Fibroblast of the aortic adventitia (primary cell): ENCODE measurements at places on chromosomes 12 and 14. TPM values are rescaled to one million over a fixed set of nuclear protein-coding genes. Genes with fewer than 3 reads are reported as not detected.

DNA sequence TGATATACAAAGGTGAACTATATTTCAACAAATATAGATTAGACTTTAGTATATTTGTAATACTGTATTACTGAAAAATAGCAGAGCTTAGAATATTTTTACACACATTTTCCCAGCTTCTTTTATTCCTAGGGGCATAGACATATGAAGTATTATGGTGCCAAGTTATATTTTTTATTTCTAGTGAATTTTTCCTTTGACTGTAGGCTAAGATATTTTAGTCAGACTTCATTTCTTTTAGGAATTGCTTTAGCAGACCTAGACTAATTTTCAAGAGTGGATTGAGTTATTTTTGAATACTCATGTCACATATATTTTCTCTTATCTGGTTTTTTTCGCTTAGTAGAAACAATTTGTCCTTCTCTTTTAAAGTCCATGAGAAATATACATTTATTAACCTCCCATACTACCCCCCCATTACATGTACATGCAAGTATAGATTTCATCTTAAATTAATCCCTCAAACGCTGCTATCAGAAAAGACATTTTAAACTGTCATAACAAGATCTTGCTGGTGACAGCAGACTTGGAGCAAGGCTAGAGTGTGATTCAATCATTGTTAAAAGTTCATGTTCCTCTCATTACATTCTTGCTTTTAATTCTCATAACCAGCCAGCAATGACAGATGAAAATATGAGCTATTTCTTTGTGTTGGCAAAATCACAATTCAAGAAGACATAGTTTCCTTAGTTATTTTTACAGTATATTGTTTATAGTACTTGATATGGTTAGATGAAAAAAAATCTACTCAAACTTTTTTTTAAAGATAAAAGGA, 456.1 kb downstream of the AEBP2 start:
- peak; percentile 52 for DNase-seq

- DNase-seq: peak; percentile 28
Measured at GRCh38 chr12:100427078-100427477, 46.6 kb upstream of the NR1H4 start.

DNA sequence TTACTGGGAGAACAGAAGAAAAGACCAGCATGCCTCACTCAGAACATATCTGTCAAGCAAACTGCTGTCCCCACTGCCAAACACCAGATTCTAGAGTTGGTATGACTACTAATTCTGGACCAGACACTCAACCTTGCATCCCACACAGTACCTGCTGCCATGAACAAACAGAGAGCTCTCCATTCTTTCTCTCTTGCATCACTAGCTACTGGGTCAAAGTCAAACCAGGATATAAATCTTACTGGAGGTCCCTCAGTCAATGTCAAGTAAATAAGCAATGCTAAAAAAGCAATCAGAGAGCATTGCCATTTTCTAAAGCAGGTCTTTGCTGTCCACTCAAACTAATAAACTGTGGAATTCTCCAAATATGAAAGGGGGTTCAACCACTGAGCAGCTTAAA, 452.4 kb upstream of the SEL1L start:
- DNase-seq: no peak

The BCL2L14 gene
- not detected in 2 replicates for total RNA-seq

DNA sequence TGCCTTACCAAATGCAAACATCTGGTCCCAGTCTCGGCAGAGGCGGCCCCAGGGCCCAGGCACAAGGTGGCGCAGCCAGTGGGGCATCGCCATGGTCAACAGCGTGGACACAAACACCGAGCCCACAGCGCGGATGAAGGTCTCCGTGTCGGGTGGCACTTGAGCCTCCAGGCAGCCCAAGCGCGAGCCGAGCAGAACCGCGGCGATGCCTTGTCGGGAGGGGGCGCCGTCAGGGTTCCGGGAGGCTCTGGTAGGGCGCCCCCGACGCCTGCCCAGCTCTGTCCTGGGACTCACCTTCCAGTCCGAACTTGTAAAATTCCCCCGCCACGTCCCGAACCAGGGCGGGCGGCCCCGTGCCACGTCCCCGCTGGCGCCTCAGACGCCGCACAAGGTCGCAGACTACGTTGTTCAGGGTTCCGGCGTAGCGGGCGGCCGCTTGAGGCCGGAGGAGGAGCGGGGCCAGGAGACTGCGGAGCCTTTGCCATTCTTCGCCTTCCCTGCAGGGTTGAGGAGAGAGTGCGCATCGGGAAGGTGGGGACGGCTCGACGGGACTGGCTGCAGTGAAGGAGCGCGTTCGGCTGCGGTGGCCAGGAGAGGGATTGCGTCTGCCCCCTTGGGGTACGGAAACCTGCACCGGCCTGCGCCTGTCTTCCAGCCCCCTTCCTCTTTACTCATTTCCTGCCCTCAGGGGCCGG, 1.7 kb downstream of the CYP27B1 start:
- DNase-seq: no peak

- no peak for DNase-seq
Measured at GRCh38 chr12:77437206-77437605, 371.8 kb upstream of the E2F7 start.

The DHRS1 gene
- total RNA-seq: 8.7 and 20.7 TPM in 2 replicates

DNA sequence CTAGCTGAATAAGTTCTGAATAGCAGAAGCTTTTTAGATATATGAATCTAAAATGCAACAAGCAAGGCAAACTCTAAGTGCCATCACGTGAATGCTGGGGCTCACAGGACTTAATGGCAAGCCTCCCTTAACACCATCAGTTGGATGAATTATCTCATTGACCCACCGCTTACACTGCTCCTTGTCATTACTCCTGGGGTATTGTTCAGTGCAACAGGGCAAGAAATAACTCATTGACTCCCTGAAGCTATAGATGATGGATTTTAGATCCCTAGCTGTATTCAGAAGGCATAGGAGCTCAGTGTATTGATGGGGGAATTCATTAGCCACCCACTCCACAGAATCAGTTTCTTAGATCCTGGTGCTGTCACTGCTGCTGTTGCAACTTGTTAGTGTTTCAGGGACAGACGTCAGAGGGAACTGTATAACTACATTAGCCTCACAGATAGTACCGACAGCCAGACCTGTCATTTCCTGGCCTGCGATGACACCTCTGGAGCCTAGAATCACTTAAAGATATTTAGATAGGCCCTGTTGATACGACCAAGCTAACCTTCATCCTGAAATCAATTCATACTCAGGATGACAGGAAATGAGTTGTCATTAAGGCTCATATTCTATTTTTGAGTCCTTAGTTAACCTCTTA, 735.3 kb downstream of the DIO2 start:
- DNase-seq: no peak

GRCh38 chr12:6548966-6549683, 6.7 kb downstream of the IFFO1 start:
- peak; percentile 89 for DNase-seq

The TNS2 gene
- 60.5 and 77.4 TPM in 2 replicates for total RNA-seq

DNA sequence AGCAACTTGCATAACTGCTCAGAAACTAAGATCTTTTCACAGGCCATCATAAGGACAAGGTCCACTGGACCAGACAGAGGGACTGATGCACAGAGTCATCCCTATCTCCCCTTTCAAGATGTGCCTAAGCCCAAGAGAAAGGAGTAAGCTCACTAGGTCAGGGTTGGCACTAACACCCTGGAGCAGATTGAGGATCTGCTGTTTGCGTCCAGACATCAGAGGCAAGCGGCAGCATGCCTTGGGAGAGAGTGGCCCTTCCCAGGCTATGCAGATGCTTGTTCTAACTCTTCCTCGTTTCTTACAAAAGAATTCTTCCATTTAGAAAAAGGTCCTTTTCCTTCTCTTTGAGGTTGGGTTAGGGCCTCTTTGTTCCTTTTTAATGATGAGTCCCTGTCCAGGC, 187.2 kb downstream of the KCNA5 start:
- DNase-seq: no peak
